ENCODE measurements at places on chromosomes 2 and 18.
A peak's percentile ranks its signal among the peaks of the same experiment; 100 is the strongest.

GRCh38 chr2:223626716-223627115 lies 24.6 kb upstream of the SCG2 start:
- no peak for DNase-seq

DNA sequence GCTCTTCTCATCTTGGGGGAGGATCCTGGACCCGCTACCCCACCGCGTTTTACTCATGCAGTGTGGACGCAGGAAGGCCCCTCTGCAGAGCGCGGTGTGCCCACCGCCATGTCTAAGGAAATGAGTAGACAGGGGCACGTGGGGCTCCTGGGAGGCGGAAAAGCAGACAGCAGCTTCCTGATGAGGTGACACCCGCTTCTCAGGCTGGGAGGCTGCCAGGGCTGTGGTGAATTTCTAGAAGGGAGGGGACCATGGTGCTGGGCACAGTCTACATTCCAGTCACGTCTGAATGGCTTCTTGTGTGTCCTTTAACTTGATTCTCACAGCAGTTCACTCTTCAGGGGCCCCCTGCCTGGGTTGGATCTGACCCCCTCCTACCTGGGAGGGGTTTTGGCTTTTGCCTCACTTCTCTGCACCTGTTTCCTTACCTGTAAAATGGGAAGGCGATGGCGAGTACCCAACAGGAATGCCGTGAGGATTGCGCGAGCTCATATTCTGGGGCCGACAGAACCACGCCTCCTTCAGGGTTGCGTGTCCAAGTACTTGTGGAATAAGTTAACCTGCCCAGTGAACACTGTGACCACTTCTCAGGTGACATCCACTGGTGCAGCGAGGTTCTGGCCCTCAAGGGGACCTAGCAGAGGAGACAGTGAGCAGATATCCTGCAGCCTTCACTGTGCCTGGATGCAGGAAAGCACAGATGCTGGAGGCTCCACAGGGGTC lies 32.3 kb upstream of the MBP start:
- DNase-seq: no peak

GRCh38 chr2:70431716-70432347 lies 121.8 kb downstream of the TGFA start:
- DNase-seq: no peak

DNA sequence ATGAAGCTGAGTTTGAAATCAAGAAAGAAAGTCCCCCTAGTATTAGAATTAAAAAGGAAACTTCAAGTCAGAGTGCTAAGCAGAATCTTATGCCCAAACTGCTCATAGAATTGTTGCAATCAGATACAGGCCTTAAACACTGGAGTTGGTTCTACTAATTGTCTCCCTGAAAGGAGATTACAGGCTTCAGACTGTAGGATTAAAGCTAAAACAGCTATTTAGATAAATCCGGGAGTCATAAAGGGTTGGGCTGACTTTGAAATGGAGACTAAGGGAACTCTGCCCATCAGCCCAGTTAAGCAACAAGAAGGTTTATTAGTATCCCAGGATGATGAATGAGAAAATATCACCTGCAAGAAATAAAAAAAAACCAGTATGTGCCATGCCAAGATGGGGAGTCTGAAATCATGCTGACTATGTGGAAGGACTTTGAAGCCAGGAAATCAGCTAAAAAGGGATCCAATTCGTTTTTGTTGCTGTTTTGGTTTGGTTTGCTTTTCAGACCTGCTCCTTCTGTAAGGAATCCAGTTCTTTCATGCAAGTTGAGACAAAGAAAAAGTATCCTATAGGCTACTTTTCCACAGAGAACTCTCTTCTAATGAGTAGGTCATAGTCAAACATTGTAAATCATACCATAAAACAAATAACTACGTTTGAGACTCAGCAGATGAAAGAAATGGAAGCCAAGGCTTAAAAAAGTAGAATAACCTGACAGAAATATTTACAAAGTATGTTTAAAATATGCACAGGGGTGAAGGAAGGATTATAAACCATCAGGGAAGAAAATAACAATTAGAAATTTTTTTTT lies 37.6 kb upstream of the MSTN start:
- DNase-seq: no peak

DNA sequence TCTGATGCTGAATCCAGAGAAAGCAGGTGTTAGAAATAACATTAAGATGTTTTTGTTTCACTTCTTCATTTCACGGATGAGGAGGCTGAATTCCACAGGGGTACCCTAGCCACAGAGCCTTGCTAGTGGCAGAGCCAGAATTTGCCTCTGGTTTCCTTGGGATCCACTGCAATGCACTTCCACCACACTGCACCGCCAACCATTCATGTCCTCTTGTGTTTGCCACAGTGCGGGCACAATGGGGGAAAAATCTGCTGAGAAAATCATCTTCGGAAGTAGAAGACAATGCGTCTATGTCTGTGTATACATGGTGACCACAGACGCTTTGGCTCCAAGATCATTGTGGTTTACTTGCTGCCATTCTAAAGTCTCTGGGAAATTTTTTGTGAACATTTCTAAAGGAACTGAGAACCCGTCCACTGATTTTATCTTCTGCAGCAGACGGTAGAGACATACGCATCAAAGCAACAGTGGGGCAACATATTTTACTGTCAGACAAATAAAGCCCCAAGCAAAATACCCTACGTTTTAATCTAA lies 14.9 kb downstream of the ICOS start:
- peak; percentile 63 for DNase-seq

DNA sequence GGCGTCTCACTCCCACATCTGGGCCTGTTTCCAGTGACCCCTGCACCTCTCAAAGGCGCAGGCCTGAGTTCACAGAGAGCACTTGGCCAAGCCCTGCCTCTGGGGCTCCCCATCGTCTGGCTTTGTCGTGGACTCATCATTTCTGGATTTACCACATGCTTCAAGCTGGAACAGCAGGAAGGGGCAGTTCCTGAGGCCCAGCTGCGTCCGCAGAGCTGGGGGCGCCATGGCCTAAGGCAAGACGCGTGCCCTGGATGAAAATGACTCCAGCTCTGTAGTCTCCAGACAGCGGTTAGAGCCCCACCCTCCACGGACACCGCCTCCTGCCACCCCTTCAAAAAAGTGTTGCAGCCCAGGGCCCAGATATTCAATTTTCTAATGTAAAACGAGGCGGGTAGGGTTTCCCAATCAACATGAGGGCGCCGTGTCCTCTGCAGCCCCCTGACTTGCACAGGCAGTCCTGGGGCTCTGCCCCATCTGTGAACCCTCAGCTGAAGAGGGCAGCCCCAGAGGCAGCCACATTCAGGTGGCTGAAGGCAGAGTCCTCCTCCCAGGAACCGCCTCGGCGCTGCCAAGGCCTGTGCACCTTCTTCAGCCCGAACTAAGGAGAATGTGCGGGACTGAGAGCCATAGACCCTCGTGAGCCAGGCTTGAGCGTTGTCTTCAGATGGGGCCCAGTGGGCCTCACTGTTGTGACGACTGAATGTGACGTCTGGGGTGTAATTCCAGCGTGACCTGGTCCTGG lies 85.5 kb downstream of the NFATC1 start:
- DNase-seq: no peak

DNA sequence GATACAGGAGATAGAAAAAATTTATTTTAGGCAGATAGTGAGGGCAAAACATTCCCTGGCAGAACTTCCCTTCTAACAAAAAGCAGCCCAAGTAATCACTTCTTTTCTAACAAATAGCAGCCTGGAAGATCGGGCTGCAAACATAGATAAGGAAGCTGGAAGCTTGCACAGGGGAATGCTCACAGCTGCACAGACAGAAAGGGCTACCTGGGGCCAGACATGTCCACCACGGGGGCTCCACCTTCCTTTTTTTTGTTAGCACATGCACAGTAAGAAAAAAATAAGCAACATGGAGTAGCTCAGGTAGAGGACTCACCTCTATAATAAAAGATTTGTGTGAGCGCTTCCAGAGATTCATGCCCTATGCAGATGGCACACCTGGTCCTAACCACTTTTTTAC lies 420.5 kb downstream of the PTH2R start:
- no peak for DNase-seq

DNA sequence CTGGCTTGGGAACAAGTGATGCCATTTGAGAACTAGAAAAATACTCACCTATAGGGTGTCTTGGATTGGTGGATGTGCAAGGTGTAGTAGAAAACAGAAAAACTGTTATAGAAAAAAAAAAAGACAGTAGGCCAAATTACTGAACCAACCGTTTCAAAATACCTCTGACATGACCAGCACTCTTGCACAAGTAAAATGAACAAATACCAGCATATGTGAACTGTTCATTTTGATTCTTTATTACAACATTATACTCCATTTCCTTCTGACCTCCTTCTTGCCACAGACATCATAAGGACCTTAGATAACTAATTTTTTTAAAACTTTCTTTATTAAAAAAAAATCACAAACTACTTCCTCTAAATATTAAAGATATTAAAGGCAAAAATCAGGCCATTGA lies 125.5 kb downstream of the ATAD2B start:
- no peak for DNase-seq
